HuH-7.5 (cell line): ENCODE measurements at places on chromosomes 13 and 19.
A peak's percentile ranks its signal among the peaks of the same experiment; 100 is the strongest.

- no peak for DNase-seq
Observed at GRCh38 chr13:21884299-21884909, 213.5 kb downstream of the FGF9 start.

- DNase-seq, result no peak
Observed at GRCh38 chr13:102912599-102912998, 66.8 kb downstream of the ERCC5 start.

- no peak for DNase-seq
Observed at GRCh38 chr13:110344320-110344719, 37.2 kb downstream of the COL4A2 start.

DNA sequence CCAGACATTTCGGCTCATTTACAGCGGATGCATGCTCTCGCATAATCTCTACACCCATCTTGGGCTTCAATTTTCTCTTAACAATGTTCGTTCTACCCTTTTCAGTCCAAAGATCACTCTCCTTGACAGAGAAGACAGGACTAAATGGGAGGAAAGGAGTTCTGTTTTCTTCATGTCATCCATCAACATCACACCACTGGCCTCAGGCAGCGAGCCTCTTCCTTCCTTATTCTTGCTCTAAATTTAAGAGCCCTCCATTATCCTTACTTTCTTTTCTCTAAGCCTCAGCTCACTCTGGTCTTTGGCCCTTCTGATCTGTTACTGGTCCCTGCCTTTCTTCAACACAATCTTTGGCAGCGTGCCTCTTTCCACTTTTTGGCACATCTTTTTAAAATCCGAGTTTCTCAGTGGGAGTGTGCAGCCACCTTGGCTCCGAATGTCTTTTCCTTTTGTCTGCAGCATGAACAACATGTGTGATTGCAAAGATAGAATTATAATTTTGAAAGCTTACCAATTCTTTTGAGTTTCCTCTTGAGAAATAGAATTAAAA lies 98.7 kb downstream of the FAM216B start:
- no peak for DNase-seq

GRCh38 chr19:52542984-52543664 lies 15.7 kb downstream of the ZNF808 start:
- DNase-seq, result no peak

GRCh38 chr19:12668932-12669269 lies 2.3 kb downstream of the WDR83 start:
- DNase-seq, result peak; percentile 45

DNA sequence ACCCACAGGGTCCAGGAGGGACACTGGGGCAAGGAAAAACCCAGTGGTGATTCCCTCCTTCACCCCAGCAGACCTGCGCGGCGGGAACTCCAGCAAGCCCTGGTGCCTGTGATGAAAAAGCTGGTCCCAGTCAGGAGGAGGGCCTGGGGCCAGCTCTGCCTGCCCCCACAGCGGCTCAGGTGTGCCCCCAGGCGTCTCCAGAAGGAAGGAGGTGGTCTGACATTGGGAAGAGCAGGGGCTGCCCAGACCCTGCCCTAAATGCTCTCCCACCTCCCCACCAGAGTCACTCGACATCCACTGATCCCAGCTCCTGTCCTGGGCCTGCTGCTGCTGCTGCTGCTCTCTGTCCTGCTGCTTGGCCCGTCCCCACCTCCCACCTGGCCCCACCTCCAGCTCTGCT lies 6.2 kb downstream of the PTH2 start:
- DNase-seq, result no peak

DNA sequence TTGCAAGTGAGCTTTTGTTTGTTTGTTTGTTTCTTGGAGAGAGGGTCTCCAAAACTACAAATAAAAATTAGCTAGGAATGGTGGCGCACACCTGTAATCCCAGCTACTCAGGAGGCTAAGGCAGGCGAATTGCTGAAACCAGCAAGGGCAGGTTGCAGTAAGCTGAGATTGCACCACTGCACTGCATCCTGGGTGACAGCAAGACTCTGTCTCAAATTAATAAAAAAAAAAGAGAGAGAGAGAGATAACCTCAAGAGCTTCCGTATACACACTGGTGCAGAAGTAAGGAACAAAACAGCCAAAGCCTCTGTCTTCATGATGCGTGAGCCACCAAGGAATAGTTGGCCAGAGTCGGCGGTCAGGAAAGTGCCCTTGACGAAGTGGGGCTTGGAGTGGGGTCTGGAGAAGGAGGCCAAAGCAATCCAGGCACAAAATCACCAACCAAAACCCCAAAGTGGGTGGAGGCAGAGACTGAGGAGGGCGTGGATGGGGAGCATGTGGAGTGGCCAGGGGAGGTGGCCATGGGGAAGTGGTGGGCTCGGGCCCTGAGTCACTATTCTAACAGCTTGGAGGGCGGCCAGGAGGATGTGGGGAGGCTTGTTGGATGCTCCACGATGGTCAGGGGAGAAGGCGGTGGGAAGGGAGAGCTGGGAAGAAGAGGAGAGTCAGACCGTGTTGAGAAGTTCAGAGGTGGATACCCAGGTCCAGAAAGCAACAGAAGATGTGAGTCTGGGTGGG lies 21.2 kb upstream of the TOMM40 start:
- no peak for DNase-seq

DNA sequence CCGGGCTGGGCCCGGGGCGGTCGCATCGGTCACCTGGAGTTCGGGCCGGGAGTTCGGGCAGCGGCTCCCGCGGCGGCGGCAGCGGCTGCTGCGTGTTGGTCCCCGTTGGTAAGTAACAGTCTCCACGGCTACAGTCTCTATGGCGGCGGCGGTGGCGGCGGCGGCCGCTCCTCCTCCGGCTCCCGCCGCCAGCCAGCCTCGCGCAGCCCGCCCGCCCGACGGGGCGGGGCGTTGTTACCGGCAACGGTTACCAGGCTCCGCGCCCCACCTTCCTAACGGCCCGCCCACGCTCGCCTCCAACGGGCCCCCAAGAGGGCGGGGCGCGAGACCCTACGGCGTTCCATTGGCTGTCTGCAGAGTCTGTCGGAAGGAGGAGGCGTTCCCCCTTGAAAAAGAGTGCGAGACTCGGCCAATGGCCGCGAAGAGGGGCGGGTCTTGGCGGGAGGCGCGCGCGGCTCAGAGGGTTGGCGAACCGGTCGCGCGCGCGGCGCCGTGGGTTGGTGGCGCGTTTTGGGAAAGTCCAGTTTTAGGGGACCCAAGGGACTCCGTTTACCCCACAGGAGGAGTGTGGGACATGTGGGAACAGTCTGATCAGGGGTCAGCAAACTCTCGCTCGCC lies at the start of gene RFX2:
RFX2 (minus strand) TSS at position 141 of the 618 bp plus-strand sequence. CDS start 63,004 bp downstream, outside the sequence.
- DNase-seq, result peak; percentile 93
